ENCODE measurements at places on chromosomes 2 and 18. TPM values are rescaled to one million over a fixed set of nuclear protein-coding genes. Genes with fewer than 3 reads are reported as not detected.
A peak's percentile ranks its signal among the peaks of the same experiment; 100 is the strongest.

TMEM178A gene
- 0.29 TPM for total RNA-seq

DNA sequence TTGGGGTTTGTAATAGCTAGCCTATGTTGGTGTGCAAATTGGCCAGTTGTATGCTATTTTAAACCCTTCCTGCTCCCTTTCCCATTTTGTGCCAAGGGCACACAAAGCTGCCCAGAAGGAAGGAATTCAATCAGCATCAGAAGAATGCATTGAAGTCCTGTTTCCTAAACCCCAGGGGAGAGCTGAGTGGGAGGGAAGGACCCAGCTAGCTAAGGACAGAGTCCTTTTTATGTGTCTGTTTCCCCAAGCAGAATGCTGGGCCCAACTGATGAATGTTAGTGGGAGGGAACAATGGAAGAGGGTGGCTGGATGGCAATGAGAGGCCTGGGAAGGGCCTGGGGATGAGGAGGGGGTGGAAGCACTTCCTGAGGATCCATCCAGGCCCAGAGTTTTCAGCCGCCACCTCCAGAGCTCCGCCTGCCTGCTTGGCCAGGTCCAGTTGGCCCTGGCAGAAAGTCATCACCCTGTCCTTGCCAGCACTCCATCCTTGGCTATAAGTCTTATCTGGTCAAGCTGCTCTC is 32.7 kb downstream of the MEX3C start:
- DNase-seq = no peak

DNA sequence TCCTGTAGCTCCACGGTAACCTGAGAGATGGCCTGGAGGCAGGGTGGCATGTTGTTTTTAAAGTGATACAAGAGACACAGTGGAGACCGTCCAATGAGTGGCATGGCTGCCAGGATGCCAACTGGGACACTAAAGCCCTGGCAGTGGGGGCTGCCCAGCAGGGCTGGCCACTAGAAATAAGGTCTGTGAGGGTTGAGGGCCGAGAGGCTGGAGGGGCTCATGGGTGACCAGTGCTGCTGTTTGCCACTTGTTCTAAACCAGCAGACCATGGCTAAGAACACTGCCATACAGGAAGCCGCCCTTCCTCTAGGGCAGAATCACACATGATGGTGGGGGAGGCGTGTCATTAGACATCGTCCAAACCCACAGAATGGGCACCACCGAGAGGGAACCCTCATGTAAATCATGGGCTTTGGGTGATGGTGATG is 71.9 kb downstream of the ALPK2 start:
- DNase-seq = no peak

- peak; percentile 98 for DNase-seq
Observed at GRCh38 chr18:79528846-79529245, 133.1 kb downstream of the NFATC1 start.

GRCh38 chr2:85457877-85458316 is 39.4 kb downstream of the SH2D6 start:
- no peak for DNase-seq
